ENCODE measurements at places on chromosomes 1 and 21. TPM values are rescaled to one million over a fixed set of nuclear protein-coding genes. Genes with fewer than 3 reads are reported as not detected.

RGS7 gene
- total RNA-seq: under 0.01 TPM

MRPS21 gene
- 122 TPM for total RNA-seq

FAM151A gene
- total RNA-seq: not detected

HSPA6 gene
- 4.4 TPM for total RNA-seq

AIM2 gene
- total RNA-seq: not detected

VSIG8 gene
- under 0.01 TPM for total RNA-seq

TRAPPC10 gene
- total RNA-seq: 9.9 TPM

S100A2 gene
- 3.8 TPM for total RNA-seq

LYPD8 gene
- not detected for total RNA-seq

TMEM269 gene
- total RNA-seq: not detected

SIK1 gene
- total RNA-seq: 0.32 TPM

PRRX1 gene
- total RNA-seq: 134 TPM

CCDC27 gene
- not detected for total RNA-seq

TEX35 gene
- 0.16 TPM for total RNA-seq

FCGR2B gene
- not detected for total RNA-seq

MCOLN3 gene
- total RNA-seq: 6.9 TPM

C8B gene
- not detected for total RNA-seq

AVPR1B gene
- total RNA-seq: not detected

PEAR1 gene
- 0.09 TPM for total RNA-seq

TRAPPC3 gene
- total RNA-seq: 70.9 TPM

INSRR gene
- not detected for total RNA-seq

TAF1A gene
- 7.1 TPM for total RNA-seq

ZFP69 gene
- total RNA-seq: 2.5 TPM

HSF2BP gene
- 0.77 TPM for total RNA-seq

Measured in bronchial smooth muscle cell (primary cell).